Activated CD4-positive, alpha-beta T cell treated with anti-CD3 and anti-CD28 coated beads for 1 hour (primary cell): ENCODE measurements at places on chromosomes 12 and 14.

DNA sequence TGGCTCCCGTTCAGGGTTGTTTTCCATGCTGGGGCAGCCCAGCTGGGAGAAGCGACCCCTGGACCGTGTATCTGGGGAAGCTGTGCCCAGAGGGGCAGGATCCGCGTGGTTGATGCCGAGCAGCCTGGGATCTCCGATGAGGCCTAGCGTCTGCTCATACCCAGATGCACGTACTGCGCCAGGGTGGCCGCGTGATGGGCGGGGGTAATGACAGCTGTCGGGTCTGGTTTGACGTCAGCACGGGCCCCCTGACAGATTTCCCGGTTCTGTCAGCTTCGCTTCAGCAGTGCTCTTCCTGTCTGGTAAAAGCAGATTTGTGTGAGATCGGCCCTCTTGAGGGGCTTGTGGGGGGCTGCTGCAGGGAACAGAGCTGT lies 147.3 kb downstream of the TSPAN9 start:
- no peak for DNase-seq

- no peak for DNase-seq
Measured at GRCh38 chr12:114415525-114415868, 9.6 kb upstream of the TBX5 start.

- no peak for DNase-seq
Measured at GRCh38 chr14:53858345-53858684, 98.3 kb downstream of the BMP4 start.

GRCh38 chr14:63725786-63726460 lies 1.9 kb downstream of the SGPP1 start:
- no peak for DNase-seq

GRCh38 chr14:79965896-79966295 lies 245.4 kb downstream of the DIO2 start:
- no peak for DNase-seq

GRCh38 chr12:56188131-56188777 lies 1.0 kb downstream of the SMARCC2 start:
- DNase-seq, result no peak

DNA sequence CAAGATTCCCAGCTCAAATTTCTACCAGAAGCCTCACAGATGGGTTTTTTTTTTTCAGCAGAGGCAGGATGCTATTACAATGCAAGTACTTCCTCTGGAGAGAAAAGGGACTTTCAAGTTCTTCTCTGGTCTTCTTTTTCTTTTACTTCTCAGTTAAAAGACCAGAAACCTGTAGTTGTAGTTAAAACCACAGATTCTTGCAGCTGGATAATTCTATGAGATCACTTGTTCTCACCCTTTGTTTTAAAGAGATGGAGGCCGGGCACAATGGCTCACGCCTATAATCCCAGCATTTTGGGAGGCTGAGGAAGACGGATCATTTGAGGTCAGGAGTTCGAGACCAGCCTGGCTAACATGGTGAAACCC lies 47.6 kb upstream of the OVCH1 start:
- no peak for DNase-seq

DNA sequence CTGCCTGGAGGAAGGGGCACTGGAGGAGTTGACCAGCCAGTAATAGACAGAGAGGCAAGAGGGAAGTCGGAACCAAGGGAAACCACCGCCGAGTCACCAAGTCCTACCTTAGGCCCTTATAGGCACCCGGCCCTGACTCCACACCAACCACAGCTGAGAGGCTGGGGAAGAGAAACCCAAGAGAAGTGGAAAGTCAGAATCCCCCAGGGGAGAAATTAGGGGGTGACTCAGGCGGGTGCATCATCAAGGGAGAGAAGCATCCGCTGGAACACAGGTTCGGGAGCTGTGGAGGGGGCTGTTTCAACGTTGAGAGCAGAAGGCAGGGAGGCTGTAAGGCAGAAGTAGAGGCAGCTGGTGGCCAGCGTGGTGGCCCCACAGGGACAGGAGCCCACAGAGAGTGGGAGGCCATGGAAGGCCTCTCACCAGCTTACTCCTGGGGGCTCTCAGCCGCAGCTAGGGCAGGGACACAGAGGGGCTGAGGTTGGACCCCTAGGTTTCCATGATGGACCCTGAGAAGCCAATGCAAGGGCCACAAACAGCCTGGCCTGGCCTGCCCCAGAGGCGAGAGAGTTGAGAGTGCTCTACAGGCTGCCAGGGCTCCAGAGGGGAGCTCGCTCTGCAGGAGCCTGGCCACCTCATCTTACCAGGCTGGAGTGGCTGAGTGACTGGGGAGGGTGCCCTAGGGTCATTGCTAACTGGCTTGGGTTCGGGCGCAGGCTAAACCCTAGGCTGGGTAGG lies 1.4 kb upstream of the TRMT61A start:
- no peak for DNase-seq

- no peak for DNase-seq
Measured at GRCh38 chr12:6532927-6533652, 1.2 kb upstream of the GAPDH start.

DNA sequence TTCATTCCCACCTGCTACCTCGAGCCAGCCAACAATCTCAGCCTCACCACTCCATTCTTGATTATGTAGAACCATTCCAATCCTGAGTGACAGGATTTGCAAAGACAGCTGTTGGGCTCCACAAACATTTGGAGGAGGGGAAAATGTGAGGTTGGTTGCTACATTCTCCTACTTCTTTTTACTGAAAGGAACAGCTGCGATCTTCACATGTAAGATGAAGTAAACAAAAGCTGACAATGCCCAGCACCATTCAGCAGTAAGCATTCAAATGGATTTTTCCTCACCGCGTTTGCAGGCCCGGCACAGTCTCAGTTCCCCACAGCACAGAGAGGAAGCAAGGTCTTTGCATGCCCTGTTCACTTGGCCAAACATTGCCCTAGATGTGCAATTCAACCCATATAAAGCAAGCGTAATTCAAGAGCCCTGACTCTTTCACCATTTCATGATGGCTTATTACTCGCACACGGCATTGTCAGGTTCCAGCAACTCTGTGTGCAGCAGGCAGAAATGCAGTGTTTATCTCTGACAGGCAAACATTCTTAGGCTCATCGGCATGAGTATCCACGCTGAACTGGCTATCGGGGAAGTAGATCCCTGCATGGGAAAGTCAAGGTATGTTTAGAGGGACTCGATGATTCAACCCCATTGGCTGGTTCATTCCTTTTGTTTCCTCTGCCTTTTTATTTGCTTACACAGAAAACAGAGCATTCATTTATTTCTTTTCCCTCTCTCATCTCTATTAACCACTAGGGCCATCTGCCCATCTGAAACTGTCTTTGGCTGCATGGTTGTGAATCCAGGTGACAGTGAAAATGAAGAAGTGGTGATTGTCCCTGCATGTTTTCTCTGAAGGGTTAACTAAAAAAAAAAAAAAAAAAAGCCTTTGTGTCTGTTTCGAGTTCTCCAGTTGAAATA lies 236.1 kb upstream of the PLEKHG7 start:
- no peak for DNase-seq

GRCh38 chr14:22540811-22541360 lies 48.1 kb downstream of the DAD1 start:
- no peak for DNase-seq
